CD4-positive, alpha-beta T cell treated with Interleukin-17A for 4 hours (primary cell): ENCODE measurements at places on chromosomes 7 and 10.

GRCh38 chr7:121456785-121457359 lies 60.8 kb upstream of the FAM3C start:
- DNase-seq, result no peak

- no peak for DNase-seq
Measured at GRCh38 chr7:69445541-69445940, 152.7 kb upstream of the AUTS2 start.

DNA sequence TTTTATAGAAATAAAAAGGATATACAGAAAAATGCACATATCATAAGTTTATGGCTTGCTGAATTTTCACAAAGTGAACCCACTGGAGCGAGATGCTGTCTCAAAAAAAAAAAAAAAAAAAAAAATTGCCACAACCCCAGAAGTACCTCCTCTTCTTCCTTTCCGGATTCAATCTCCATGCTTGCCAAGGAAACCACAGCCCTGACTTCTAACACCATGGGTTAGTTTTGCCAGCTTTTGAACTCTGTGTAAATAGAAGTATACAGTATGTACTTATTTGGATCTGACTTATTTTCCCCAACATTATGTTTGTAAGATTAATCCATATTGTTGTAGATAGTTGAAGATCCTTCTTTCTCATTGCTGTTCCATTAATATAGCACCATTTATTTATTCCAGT lies 40.0 kb downstream of the FANK1 start:
- no peak for DNase-seq

GRCh38 chr7:38284553-38284952 lies 11.1 kb upstream of the TARP start:
- no peak for DNase-seq

- DNase-seq, result no peak
Measured at GRCh38 chr10:69652857-69653199, 22.8 kb downstream of the FAM241B start.

- no peak for DNase-seq
Measured at GRCh38 chr7:40983111-40983510, 719.8 kb downstream of the INHBA start.

GRCh38 chr10:28954211-28954610 lies 276.9 kb downstream of the BAMBI start:
- no peak for DNase-seq

DNA sequence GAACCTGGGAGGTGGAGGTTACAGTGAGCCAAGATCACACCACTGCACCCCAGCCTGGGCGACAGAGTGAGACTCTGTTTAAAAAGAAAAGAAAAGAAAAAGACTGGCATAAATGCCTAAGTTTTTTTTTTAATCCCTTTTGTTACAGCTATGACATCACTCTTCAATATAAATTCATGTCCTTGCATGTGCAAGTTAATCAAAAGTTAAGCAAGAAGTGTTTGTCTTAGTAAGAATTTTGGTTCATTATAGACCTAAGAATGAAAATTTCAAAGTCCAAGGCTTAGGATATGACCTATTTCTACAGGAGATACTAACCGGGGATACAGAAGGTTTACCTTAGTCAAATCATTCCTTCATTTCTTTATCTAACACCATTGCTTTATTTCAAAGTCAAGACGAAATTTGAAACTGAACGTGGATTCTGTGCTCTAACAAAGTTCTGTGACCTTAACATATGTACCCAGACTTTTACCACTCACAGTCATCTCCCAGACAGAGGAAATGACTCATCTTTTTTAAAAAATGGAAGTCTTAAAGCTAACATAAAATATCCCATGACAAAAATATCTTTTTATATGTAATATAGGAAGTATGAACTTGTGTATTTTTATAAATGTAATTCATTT lies 29.3 kb upstream of the ITGB8 start:
- DNase-seq, result no peak
